Mesothelial cell of epicardium (in vitro differentiated cells): ENCODE measurements at places on chromosomes 12 and 14.

DNA sequence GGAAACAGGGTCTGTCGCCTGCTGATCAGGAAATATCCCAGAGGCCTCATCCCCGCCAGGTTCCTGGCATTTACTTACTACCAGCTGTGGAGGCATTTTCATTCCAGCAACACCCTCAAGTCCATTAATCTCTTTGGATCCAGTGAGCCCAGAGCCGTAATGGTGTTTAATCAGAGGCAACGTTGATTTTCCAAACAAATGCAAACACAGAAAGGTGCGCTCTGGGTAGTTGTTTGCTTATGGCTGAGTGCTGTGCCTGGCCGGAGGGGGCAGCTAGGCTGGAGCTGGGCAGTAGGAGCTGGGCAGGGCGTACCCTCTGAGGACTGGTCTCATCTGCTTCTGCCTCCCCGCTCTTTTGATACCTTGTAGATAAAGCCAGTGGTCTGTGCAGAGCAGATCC is 110.6 kb downstream of the ADCK1 start:
- DNase-seq: no peak

GRCh38 chr14:63513756-63514155 is 29.4 kb downstream of the PPP2R5E start:
- no peak for DNase-seq

DNA sequence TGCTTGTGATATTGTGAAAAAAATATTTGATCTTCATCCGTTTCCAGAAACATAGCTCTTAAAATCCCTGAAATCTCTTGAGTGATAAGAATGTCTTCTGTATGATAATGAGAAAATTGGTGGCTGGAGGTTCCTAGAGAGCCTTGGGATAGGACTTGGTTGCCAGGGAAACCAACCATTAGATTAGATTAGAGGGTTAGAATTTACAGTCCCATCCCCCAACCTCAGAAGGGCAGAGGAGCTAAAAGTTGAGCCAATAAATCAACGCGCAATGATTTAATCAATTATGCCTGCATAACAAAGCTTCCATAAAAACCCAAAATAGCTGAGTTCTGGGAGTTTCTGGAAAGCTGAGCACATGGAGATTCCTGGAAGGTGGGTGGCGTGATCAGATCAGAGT is 10.6 kb downstream of the SEL1L start:
- DNase-seq: no peak

GRCh38 chr12:39780913-39781446 is 161.4 kb upstream of the ABCD2 start:
- DNase-seq: no peak

DNA sequence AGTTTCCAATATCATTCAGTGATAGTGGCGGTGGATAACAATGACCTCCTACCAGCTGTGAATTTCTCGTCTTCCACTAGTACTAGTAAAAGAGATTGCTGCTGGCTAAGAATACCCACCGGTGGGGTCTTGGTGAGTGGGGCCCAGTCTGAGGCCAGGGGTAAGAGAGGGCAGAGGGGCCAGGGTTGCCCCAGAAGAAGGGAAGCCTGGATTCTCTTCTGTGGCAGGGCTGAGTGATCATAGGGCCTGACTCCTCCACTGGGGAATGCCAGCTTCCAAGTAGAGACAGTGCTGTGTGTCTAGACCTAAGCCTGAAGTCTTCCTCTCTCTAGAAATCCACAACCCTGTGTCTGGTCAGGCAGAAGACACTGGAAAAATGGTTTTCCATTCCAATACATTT is 5.8 kb upstream of the TMEM63C start:
- DNase-seq: no peak

DNA sequence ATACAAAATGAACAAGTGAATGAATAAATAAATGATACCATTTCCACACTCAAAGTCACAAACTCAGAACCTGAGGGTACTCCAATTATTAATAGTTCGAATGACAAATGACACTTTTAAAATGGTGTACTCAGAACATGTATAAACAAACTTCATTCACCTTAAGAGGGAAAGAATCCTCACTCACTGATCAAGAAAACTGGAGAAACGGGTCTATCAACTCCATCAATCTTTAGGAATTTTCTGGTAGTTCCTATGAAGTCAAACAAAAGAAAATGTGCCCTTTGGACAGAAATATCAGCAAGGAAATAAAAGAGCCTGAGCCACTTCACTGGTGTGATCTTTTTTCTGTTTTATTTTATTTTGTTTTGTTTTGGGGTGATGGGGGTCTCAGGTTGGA is 5.2 kb upstream of the NRDE2 start:
- no peak for DNase-seq

DNA sequence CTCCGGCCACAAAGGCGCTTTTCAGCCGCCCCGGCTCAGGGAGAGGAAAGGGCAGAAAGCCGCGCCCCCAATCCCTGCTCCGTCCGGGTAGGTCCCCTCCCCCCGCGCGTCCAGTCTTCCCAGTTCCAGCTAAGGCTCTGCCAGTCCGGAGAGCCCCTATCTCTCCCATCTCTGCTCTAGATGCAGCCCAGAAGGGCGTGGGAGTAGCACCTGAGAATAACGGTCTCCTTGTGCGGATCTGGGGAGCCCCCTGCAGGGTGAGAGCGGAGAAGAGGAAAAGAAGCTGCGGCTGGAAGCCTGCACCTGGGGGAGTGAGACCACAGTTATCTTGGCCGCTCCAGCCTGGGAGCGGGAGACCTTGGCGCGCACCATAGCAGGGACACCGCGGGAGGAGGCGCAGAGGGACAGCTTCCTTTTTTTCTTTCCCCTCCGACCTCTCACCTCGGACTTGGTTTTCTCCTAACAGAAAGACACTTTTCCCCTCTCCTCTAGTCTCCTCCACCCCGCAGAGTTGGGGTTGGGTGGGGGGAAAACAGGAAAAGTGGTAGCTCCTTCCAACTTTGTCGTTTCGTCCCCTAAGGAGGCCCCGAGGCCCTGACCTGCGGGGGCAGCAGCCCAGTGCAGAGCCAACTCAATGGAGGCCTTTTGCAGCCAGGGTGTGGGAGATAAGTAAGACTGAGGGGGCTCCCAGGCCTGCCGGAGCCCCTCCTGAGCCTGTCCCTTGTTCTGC is 2.4 kb downstream of the DHH start:
- DNase-seq: no peak

DNA sequence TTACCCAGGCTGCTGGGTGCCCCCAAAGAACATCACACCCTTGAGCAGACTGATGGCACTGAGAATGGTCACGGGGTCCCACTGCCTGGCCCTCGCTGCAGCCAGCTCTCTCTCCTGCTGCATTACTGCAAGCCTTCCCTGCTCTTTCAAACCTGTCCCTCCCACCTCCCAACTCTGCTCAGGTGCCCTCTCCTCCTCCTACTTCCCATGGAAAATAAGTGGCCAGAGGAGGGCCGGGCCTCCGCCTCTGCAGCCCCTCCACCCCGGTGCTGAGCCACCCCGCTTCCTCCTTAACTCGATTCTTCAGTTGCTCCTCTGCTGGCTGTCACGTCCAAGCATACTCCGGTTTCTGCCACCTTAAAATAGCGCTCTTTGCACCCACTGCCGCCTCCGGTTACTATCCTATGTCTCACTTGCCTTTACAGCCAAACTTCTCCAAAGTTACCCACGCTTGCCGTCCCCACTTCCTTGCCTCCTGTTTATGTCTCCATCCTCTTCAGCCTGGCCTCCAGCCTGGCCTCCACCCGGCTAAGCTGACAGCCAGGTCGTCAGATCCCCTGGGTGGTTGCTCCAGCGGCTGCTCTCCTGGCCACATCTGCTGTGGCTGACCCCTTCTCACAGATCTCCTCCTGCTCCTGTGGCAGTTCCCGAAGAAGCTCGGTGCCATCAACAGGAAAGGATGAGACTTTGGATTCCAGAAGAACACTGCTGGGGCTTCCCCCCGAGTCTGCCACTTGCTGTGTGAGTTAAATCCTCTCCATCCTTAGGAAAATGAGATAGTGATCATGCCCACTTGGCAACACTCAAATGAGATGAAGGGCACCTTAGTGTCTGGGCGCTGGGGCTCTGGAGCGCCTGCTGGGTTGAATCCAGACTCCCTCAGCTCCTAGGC is 7.7 kb downstream of the SMIM41 start:
- DNase-seq: no peak

- peak; percentile 97 for DNase-seq
These were observed 775 bp upstream of the ARID2 start for GRCh38 chr12:45728630-45729232.

DNA sequence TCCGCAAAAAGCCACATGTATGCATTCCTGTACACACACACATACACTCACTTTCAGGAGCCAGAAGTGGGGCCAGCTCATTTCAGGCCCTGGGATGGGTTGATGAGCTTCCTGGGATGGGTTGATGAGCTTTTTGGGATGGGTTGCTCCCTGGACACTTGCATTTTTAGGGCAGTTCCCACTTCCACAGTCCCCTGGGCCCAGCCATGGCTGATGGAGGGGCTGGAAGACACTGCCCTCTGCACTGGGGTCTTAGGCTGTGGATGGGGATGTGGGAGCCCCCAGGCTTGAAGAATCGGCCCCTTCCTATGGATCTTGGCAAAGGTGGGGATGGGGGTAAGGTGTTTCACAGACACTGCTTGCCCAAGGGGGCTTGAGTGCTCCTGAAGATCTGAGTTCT is 12.7 kb downstream of the ACVRL1 start:
- no peak for DNase-seq
